Pulmonary artery endothelial cell (primary cell): ENCODE measurements at places on chromosomes 1 and 21. TPM values are rescaled to one million over a fixed set of nuclear protein-coding genes. Genes with fewer than 3 reads are reported as not detected.

PHTF1 gene
- total RNA-seq = 39.8 and 59.7 TPM in 2 replicates

TMEM52 gene
- 0.26 and 0.42 TPM in 2 replicates for total RNA-seq

PGLYRP3 gene
- not detected in 2 replicates for total RNA-seq

FCRLA gene
- total RNA-seq = not detected in 2 replicates

KPRP gene
- total RNA-seq = not detected in 2 replicates

PRRX1 gene
- 1.3 and 2.2 TPM in 2 replicates for total RNA-seq

NOTCH2 gene
- 42.9 and 52.1 TPM in 2 replicates for total RNA-seq

CFHR5 gene
- total RNA-seq = not detected in 2 replicates

EXO1 gene
- 11.7 and 16.9 TPM in 2 replicates for total RNA-seq

GPR161 gene
- total RNA-seq = 26.0 and 40.3 TPM in 2 replicates

COL16A1 gene
- 0.33 and 0.53 TPM in 2 replicates for total RNA-seq

SYT6 gene
- not detected in 2 replicates for total RNA-seq

SLC44A3 gene
- 0.20 and 1.2 TPM in 2 replicates for total RNA-seq

UBL4B gene
- not detected in 2 replicates for total RNA-seq

HOOK1 gene
- total RNA-seq = not detected in 2 replicates
